ENCODE measurements at places on chromosomes 3 and 15.
A peak's percentile ranks its signal among the peaks of the same experiment; 100 is the strongest.

DNA sequence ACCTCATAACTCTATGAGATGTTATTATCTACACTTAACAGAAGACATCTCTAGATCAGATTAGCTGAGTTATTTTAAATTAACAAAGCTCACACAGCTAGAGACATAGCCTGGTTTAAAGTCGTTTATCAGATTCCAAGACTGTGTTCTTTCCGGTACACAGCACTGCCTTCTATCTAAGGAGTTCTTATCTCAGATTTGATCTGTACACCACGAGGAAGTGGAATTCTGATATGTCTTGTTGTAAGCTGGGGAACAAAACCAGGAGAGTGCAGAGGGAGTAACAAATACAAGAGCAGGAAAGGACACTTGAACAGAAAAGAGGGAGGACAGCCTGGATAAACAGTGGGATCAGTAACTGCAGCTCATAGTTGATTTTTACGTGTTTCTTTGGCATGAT lies 61.7 kb upstream of the KCNMB2 start:
- no peak for DNase-seq

GRCh38 chr15:60695713-60696522 lies 217.0 kb upstream of the ICE2 start:
- no peak for DNase-seq

DNA sequence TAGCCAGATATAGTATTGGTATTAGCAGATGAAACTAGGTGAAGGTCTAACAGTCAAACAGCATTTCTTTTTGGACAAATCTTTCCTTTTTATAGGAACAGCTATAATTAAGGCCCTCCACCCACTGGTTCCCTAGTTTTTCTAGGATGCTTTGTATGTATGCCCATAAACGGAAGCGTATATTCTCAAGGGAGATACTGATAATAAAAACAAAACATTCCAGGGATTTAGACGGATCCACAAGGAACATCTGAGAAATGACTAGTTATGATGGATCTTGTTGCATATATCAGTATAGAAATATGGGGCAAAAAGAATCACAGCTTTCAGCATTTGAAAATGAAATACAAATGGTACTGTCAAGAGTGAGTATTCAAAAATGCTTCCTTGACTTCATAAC lies 22.5 kb downstream of the LRRC28 start:
- no peak for DNase-seq

GRCh38 chr15:67059127-67059553 lies 6.3 kb upstream of the SMAD3 start:
- no peak for DNase-seq

DNA sequence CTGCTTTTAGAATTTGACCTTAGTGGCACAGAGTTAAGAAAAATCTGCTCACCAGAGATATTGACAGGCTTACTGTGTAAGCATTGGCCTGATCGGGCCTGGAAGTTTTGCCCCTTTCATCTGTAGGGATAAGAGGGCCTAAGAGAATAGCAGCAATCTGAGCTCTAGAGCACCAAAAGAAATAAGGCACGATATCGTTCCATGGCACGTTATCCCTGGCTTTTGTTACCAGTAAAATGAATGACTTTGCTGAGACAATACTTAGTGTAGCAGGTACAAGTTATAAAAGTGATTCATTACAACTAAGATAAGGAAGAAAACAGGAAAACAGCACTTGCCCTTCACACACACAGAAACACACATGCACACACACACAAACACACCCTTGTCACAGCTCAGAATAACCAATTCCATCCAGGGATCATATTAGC lies 5.0 kb downstream of the THBS1 start:
- DNase-seq: no peak

GRCh38 chr3:10729439-10729838 lies 86.6 kb upstream of the SLC6A11 start:
- no peak for DNase-seq

DNA sequence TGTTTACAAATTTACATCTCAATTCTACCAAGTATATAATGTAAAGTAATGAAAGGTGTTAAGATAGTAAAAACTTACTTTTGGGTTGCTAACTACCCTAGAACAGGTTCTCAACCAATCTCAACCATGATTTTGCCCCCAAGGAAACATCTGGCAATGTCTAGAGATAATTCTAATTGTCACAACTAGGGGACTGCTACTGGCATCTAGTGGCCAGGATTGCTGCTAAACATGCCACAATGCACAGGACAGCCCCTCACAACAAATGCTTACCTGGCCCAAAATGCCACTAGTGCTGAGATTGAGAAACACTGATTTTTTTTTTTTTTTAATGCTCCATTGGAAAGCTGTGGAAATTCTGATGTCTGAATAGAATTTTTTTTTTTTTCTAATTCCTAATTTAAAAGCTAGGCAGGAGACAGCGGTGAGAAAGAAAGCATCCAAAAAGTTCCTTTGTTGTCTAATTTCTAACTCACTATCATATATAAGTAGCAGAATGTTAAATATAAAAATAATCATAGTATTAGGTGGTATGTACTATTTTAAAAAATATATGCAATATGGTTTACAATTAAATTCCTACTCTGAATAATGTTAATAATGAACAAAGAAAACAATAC lies 81.5 kb downstream of the TJP1 start:
- peak; percentile 49 for DNase-seq

GRCh38 chr15:39621976-39622375 lies 41.1 kb downstream of the THBS1 start:
- no peak for DNase-seq

GRCh38 chr3:66962664-66963063 lies 35.4 kb upstream of the KBTBD8 start:
- no peak for DNase-seq

- no peak for DNase-seq
Observed at GRCh38 chr3:732326-732928, 360.4 kb upstream of the CNTN6 start.

GRCh38 chr3:53531749-53532148 lies 37.3 kb downstream of the CACNA1D start:
- no peak for DNase-seq

DNA sequence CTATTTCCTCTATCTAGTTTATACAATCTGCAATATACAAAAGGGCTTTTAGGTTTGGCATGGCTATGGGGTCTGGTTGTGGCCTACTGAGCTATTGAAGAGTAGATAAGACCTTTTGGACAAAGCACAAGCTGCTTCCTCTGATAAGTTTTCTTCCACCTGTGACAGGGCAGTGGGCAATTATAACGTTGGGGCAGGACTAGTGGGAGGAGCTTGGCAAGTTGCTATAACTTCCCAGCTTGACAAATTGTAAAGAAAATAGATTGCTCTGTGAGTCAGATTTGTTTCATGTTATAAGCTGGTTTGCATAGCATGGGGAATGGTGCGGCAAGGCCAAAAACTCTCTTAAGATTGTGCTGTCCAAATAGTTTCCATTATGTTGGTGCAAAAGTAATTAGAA lies 64.9 kb downstream of the SLC7A14 start:
- no peak for DNase-seq

- DNase-seq: no peak
Observed at GRCh38 chr3:127572735-127573134, 17.8 kb downstream of the TPRA1 start.

DNA sequence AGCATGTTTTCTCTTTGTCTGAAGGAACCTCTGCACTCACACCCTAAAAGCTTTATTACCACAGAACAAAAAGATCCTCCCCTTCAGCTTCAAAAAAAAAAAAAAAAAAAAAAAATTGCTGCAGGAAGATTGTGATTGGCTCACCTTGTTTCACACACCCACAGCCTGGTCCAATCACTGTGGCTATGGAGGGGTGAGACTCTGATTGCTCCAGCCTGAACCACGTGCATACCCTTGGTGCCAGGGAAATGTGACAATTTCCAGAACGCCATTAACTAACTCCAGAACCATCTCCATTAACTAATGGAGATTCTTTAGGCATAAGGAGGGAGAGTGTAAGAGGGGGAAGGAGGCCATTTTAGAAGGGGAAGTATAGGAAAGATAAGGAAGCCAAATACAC lies 106.5 kb upstream of the CRBN start:
- DNase-seq: no peak

Data from NCI-H82 (cell line).